ENCODE measurements at places on chromosomes 16 and 17.

GRCh38 chr17:40345161-40345993, 19.2 kb downstream of the GJD3 start:
- DNase-seq: no peak

DNA sequence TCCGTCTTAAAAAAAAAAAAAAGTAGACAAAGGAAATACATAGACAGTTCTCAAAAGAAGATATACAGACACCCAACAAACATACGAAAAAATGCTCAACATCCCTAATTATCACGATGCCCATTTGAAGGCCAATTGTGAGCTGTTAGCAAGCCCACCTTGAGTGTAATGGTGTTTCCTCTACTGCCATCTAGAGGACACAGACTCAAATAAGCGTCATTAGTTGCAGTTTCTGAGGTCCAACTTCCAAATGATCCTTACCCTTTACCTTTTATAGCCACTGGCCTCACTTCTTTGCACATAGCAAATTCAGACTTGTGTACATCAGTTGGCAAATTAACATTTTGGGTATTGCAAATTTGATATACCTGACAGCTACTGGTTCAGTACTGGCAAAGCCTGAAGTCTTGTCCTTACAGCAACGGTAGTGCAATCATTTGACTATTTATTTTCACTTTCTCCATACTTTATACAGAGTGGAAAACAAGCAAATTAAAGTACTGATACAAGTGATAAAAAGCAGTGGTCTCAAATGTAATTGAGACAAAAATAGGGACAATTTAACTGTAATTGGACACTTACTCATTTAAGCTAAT, 536.3 kb upstream of the EEF2KMT start:
- DNase-seq: no peak

- DNase-seq: no peak
These were observed 9.1 kb upstream of the TMEM92 start for GRCh38 chr17:50265212-50265611.

DNA sequence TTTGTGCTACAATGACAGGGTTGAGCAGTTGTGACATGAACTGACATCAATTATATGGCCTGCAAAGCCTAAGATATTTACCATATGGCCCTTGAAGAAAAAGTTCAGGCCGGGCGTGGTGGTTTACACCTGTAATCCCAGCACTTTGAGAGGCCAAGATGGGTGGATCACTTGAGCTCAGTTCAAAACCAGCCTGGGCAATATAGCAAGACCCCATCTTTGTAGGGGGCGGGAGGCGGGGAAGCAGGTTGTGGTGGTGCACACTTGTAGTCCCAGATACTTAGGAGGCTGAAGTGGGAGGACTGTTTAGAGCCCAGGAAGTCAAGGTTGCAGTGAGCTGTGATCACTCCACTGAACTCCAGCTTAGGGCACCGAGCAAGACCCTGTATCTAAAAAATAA, 48.3 kb downstream of the STH start:
- no peak for DNase-seq

GRCh38 chr16:19843371-19843770, 41.3 kb downstream of the GPRC5B start:
- no peak for DNase-seq

DNA sequence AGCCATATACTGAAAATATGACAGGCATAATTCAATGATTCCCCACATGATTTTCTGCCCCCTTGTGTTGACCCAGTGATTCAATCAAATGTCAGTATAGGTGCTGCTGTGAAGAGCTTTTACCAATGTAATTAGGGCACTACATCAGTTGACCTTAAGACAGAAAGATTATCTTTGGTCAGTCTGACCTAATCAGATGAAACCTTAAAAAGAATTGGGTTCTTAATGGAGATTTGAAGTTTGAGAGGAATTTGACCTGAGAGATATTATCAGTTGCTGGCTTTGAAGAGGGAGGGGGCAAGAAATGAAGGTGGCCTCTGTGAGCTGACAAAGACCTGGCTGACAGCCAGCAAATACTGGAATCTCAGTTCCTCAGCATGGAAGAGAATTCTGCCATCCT, 358.7 kb upstream of the CA10 start:
- no peak for DNase-seq

- no peak for DNase-seq
These were observed 215.7 kb upstream of the CIBAR2 start for GRCh38 chr16:85327731-85328675.

- no peak for DNase-seq
These were observed 29.3 kb downstream of the PRSS54 start for GRCh38 chr16:58265480-58266052.

GRCh38 chr17:16406742-16407674, 8.4 kb upstream of the TRPV2 start:
- DNase-seq: no peak

DNA sequence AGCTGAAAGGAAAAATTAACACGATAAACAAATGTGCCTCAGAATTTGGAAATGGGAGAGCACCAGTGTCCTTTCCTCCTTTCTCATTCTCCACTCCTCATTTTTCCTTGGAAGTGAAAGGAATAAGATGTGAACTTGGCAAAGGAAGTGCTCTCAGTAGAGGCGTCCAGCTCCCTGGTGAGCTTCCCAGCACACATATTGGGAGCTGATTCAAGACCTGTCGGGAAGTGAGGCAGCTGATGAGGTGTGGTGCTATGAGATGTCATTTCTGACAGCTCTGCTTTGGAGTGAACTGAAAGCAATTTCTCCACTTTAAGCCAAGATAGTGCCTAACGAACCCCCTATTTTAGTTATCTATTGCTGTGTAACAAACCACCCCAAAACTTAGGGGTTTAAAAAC, 238.5 kb upstream of the IRX3 start:
- DNase-seq: no peak

DNA sequence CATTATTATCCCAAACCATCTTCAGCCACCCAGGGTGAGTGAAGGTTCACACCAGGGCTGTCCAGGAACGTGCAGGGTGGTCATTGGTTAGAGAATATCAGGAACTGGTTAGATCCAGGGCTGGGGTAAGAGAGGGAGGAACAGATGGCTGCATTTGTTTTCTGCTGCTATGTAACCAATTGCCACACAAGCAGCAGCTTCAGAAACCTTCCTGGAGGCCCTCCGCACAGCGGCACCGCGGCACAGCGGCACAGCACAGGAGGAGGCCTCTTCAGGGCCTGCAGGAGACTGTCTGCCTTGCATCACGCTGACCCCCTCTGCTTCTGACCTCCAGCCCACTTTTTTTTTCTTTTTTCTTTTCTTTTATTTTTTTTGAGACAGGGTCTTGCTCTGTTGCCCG, 86.1 kb downstream of the KCNJ12 start:
- no peak for DNase-seq

DNA sequence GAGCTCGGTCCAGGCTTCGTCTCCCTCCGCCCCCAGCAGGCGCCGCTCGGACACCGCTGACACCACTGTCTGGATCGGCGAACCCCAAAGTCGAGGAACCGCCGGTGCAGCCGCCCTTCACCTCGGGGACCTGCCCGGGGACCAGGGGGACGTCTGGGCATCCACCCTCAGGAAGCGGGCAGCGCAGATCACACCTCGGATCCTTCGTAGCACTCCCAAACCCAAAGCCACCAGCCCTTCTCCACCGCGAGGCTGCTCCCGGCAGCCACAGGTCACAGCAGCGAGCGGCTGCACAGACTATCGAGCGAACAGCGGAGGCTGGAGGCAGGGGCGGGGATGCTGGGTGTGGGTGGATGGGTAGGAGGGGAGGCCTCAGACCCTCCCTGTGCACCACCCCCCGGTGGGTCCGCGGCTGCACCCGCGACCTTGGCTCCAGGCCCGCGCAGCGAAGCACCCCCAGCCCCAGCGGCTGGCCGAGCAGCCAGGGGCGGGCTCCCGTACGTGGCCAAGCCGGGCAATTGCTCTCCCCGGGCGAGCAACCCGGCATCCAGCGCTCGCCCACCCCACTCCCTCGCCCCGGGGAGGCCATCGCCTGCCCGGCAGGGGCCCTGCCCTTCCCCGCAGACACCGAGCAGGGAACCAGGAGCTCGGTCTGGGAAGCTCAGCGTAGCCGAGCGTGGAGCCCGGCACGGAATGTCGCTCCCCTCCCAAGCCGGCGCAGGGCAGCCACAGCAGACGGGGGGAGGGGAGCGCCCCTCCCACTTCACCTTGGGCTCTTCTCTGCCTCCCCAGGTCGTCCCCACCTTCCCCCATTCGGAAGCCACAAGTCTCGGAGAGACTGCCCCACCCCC, 1.0 kb downstream of the SDK2 start:
- DNase-seq: no peak

DNA sequence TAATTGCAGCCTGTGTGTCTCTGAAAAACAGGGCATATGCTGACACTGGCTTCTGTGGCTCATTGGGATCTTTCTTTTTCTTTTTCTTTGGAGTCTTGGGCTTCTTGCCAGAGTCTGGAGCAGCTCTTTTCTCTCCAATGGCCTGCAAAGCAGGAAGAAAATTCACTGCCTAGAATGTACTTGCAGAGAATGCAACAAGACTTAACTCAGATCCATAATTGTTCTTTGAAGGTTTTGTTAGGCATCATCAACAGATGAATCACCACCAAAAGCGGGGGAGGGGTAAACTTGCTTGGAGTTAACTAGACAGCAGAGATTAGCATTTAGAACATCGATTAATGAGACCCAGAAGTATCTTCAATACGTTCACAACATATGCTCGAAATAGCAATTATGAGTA, 100.9 kb downstream of the TOX3 start:
- no peak for DNase-seq

DNA sequence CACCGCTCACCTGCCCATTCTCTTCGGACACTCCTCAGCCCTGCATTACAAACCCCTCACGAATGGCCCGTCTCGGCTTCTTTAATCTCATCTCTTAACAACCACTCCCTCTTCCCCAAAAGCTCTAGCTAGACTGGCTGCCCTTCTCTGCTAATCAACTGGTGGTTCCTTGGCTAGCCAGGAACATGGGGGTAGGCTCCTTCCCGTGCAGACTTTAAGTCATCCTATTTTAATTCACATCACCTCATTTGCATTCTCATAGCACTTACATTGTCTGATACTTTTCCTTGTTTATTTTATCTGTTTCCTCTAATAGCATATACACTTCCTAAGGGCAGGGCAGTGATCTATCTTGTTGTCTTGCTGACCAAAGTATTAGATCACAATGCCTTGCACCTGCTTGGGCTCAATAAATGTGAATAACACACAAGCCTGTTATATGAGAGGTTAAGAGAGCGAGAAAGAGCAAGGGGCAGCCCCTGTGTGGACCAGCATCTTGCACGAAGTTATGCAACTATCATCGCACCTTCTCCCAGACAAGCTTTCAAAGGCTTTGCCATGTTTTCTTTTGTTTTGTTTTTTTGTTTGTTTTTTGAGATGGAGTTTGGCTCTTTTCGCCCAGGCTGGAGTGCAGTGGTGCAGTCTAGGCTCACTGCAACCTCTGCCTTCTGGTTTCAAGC, 9.8 kb downstream of the TP53 start:
- no peak for DNase-seq

DNA sequence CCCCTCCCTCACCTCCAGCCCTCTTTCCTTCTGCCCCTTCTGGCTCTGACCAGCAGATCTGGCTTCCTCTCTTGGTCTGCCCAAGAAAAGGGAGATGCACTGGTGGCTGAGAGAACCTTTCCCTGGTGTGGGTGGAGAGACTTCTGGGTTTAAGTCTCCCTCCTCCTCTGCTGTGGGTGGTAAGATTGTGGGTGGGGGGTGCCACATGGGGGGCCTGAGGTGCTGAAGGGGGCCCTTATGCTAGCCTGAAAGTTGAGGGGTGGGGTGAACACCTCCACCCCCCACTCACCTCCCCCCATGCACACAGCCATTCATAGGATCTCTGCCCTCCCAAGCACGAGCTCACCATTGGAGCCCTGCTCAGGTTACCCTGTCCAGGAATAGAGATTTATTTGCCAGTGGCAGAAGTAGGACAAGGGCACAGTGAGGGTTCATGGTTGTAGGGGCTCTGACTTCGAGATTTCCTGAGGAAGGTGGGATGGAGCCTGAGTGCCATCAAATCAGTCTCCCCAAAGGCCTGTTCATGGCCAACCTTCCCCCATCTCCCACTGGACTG, 1.7 kb upstream of the STAC2 start:
- no peak for DNase-seq

DNA sequence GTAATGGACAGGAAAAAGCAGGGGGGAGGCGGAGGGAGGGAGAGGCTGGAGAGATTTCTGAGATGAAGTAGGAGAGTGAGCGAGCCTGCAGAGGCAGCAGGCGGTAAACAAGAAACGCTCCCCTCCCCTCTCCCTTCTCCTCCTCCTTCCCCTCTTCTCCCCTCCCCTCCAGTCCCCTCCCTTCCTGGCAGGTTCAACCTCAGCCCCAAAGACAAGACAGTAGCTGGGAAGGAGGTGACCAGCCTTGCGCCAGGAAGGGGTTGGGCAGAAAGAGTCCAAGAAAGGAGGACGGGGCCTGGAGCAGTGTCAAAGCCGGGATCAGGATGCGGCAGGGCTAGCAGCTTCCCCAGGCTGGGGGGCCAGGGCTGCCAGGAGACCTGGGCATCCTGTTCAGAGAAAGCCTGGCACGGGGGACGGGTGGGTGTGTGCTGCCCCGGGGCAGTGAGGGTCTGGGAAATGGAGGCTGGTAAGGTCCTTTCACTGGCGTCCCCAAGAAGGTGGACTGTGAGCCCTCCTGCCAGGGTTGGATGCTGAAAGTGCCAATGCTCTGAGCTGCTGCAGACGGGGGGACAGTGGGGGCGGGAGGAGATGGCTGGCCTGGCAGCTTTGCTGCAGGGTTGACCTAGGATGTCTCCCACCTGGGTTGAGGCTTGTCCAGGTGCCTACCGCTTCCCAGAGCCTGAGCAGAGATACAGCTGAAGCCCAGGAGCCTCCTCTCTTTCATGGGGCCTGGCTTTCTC, 261.6 kb upstream of the TNRC6C start:
- no peak for DNase-seq

DNA sequence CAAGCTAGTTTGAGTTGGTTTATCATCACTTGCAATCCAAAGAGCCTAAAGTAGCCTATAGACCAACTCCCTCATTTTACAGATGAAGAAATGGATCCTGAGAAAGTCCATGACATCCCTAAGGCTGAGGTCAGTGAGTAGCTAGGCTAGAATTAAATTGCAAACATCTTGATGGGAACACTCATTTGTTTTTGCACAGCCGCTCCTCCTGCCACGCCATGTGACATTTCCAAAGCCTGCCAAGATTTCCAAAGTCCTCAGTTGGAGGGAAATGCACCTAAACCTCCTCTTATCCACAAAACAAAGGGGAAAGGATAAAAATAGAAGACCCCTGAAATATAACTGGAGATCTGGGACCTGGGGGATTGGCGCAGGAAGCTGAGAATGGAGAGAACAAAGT, 15.0 kb downstream of the TMEM92 start:
- DNase-seq: no peak

DNA sequence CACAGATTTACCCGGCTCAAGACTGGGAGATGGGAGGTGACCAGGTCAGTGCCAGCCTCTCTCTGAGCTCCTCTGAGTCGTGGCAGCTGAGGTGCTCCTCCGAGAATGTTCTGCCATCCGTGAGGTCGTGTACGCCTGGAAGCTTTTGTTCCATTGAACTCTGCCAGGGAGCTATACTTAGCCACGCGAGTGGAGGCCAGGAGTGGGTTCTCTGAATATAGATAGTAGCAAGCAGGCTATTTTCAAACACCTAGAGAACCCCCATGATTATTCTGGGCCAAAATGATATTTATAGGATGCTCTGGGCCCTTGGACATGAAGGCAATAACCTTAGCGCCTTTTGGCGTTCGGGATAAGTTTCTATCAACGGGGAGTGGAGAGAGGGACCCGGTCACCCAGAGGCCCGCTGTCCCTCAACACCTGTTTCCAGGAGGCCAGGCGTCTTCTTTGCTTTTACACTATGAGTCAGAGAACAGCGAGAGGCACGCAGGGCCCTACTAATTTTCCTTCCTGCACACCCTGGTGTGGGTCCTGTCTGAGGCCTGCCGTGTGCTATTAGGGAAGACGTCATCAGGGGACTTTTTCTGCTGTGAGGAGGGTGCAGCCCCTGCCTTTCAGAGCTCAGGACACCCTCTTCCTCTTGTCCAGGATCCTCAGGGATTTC, 11.0 kb upstream of the MVD start:
- DNase-seq: no peak

GRCh38 chr17:27666831-27667560, 36.0 kb downstream of the LGALS9 start:
- no peak for DNase-seq

All from stimulated activated CD8-positive, alpha-beta memory T cell treated with anti-CD3 and anti-CD28 coated beads, Interleukin-4, amount 100 ng/mL, for 24 hours (primary cell).